ENCODE measurements at places on chromosomes 2 and 18. TPM values are rescaled to one million over a fixed set of nuclear protein-coding genes. Genes with fewer than 3 reads are reported as not detected.

DNA sequence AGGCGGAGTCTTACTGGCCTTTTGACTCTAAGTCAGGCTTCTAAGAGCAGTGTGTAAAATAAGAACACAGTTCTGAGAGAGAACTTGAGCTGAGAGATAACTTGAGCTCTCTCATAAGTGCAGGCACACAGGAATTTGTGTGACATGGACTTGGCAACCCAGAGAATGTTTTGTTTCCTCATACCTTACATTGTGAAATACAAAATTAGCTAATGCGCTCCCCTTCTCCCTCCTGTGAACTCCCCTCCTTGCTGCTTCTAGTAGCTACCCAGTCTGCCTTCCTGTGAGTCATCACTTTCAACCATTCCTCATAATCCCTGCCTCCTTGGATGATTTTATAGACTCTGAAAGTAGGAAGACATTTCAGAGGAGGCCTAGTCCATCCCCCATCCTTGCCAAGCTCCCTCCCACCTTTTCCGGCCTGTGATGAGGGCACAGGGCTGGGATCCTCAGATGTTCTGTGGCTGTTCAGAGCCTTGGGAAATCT, 22.6 kb downstream of the FER1L5 start:
- DNase-seq, result peak; percentile 98

DNA sequence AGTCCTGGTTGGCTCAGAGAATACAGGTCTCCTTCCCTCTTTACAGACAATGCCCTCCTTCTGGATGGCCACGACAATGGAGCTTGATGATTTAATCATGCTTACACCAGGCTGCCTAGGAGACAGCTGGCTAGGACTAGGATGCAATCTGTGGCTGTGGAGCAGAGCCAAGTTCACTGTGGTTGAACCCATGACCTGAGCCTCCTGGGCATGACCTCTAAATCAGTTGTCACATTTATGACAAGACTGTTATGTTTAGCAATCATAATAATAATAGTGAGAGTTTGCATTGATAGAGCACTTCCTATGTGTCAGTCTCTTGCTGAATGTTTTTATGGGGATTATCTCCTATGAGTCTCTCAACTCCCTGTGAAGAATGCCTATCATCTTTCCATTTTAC, 244.1 kb downstream of the ICOS start:
- DNase-seq, result no peak

DNA sequence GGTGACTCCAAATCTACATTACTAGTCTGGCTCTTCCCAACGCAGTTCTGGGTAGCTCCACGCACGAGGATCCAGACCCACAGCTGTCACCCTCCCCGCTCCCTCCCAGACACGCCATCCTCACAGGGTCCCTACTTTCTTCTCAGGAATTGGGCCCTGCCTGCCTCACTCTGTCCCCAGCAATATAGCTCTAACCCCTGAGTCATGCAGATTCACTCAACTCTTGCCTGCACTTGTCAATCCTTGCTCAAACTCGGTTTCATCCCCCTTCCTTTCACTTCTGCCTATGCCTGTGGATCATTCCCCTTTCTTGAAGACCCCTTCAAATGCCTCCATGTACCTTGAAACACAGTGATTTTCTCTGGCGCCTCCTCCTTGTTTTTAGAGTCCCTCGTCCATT, 5.0 kb downstream of the ST8SIA5 start:
- DNase-seq, result no peak

DNA sequence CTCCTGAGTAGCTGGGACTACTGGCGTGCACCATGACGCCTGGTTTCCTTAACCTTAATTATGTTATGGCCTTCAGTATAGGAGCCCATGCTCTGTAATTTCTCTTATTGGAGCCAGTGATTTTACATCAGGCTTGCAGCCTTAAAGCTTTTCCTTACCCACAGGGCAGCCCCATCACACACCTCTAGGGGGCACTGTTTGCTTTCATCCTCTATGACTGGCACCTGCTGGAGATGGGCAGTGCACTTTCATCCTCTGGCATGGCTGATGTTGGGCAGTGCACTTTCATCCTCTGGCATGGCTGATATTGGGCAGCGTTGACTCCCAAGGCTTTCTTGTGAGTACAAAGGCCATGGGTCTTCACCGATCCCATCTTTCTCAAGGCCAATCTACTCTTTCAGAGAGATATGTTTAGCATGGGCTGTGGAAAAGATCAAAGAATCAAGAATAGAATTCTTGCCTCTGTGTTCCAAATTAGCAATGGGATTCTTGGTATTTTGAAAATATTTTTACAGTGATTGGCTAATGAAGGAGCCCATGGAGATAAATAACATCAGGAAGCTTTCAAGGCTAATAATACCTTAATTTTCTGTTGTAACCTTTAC, 80.7 kb upstream of the MEX3C start:
- DNase-seq, result no peak

DNA sequence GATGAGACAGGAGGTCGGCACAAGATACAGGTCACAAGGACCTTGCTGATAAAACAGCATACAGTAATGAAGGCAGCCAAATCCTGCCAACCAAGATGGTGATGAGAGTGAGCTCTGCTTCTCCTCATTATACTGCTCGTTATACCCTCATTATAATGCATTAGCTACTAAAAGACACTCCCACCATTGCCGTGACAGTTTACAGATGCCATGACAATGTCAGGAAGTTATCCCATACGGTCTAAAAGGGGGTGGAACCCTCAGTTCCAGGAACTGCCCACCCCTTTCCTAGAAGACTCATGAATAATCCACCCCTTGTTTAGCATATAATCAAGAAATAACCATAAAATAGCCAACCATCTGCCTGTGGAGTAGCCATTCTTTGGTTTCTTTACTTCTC, 224.2 kb downstream of the RBM43 start:
- no peak for DNase-seq

DNA sequence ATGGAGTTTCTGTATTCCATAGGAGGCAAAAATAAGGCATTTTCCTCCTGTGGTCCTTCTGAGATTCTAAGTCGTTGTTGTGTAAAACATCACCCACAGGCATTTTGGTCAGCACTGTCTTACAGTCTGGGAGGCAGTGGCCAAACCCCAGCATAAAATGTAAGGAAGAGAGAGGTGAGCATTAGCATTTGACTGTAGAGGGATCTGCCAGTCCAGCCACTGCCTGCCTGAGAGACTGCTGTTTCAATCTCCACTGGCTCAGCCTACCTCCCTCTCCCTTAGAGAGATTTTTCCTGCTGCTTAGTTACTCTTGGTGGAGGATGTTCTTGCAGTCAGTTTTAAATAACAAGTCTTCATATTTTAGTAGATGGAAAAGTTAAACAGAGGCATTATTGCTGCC, 77.0 kb downstream of the ARHGEF33 start:
- no peak for DNase-seq

The XPO1 gene
- 138 TPM for total RNA-seq
